Natural killer cell (primary cell): ENCODE measurements at places on chromosomes 12 and 14. TPM values are rescaled to one million over a fixed set of nuclear protein-coding genes. Genes with fewer than 3 reads are reported as not detected.

DNA sequence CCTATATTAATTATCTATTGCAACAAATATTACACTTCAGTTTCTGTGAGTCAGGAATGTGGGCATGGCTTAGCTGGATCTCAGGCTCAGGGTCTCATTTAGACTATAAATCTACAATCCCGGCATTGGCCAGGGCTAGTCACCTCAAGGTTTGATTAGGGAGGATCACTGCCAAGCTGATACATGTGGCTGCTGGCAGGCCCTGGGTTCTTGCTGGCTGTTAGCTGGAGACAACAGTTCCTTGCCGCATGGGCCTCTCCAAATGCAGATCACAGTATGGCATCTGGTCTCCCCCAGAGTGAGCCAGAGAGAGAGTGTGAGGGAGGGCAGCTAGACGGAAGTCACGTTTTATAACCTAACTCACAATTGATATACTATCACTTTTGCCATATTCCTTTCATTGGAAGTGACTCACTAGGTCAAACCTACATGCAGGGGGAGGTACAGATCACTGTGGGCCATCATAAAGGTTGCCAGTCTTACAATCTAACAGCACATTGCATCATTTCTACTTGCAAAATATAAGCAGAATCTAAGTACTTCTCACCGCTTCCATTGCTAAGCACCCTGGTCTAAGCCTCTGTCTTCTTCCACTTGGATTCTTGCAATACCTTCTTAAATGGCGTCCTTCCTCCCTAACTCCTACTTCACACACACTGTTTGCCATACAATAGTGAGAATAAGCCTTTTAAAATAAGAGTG lies 174.0 kb upstream of the ARHGAP5 start:
- DNase-seq: no peak

XRCC3 gene
- 11.6 TPM for total RNA-seq

PTPRB gene
- total RNA-seq: 2.3 TPM

- no peak for DNase-seq
These were observed 815 bp downstream of the DEGS2 start for GRCh38 chr14:100158566-100159093.

GRCh38 chr14:42004321-42004720 lies 397.6 kb downstream of the LRFN5 start:
- DNase-seq: no peak

- DNase-seq: no peak
These were observed 133.3 kb downstream of the DACT1 start for GRCh38 chr14:58771016-58771415.

GRCh38 chr14:80491131-80491530 lies 279.8 kb upstream of the DIO2 start:
- DNase-seq: peak; percentile 4

ZBTB42 gene
- total RNA-seq: 3.7 TPM

- DNase-seq: no peak
These were observed 15.0 kb upstream of the ARMH4 start for GRCh38 chr14:58167057-58167456.

- no peak for DNase-seq
These were observed 54.3 kb downstream of the SVOP start for GRCh38 chr12:108966378-108967151.

C1S gene
- 1.6 TPM for total RNA-seq

DNA sequence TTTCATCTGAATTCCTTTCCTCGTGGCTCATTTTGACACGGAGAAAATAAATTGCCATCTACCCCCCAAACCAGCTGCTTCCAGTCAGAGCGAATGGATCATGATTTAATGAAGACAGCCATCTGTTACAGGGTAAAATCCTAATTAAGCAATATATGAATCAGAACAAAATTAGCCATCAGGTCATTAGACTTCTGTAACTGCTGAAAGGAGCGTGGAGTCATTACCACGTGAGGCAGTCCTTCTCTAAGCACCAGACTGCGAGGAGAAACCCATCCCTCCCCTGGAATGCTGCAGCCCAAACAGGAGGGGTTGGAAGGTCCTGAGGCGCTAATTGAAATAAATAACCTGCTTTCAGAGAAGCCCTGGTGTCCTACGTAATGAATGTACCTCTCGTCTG lies 51.1 kb upstream of the TCL1A start:
- no peak for DNase-seq

DNA sequence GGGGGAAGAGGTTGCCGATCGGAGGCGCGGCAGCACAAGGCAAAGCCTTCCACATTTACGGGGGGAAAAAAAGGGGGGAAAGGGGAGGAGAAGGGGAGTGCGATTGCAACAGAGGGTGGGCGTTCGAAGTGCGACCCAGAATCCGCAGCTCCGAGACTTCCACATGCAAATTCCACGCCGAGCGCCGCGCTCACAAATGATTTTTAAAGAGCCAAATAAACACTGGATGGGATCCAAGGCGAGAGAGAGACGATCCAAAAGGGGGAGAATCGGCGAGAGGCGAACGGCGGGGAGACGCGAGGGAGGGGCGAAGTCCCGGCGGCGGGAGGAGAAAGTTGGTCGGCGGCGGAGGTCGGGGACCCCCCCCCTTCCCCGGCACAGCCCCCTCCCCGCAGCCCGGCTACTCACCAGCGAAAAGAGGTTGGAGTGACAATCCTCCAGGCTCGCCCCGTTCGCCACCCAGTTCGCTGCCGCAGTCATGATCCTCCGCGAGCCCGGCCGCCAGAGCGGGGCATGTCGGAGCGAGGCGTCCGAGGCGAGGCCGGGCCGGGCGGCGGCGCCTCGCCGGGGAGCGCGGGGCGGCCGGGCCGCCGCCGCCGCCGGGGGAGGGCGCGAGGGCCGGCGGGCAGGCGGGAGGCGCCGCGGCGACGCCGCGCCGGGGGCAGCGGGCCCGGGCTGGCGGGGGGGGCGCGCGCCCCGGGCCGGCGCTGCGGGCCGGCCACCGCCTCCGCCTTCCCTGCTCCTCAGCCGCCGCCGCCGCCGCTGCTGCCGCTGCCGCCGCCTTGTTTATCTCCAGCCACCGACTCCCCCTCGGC lies 634 bp downstream of the MED13L start:
- DNase-seq: peak; percentile 65

- no peak for DNase-seq
These were observed 78.3 kb upstream of the SLC16A7 start for GRCh38 chr12:59517522-59517921.

DNA sequence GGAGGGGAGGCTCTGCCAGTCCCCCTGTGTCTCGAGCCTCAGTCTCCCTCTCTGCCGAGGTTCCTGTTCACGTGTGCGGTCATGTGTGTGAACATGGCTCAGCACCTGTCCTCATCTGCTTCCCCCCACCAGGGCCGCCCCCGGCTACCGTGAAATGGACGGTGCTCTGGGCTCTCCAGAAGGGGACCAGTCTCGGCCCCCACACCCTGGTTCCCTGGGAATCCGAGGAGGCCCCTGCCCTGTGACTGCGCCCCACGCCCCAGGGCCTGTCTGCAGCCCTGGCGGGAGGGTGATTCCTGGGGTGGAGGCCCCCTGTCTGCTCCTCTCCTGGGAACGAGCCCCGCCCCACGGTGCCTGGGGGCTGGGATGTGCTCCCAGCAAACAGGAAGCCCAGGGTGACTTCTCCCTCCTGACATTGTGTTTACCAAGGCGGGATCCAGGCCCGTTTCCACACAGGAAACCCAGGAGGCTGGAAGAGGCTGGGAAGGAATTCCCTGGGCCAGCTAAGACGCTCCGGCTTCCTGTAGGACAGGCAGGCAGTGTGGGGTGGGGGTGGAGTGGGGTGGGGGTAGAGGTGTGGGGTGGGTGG lies 46.6 kb downstream of the KIF26A start:
- no peak for DNase-seq

SLC5A8 gene
- not detected for total RNA-seq

DNA sequence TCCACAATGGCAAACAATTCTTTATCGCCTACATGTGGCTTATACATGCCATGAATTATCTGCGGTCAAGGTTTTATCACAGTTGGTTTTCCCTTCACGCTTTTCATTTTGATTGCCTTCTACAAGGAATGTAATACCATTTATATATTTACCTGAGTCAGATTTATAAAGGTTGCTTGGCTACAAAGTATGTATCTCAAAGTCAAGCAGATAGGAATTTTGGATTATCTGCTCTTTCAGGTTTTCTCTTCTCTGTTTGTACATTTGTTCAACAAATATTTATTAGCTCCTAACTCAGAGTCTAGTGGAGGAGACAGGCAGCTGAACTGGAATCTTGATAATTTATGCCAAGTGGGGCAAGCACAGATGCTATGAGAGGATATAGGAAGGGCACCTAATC lies 28.5 kb upstream of the CISTR start:
- DNase-seq: no peak

GRCh38 chr12:76032043-76032981 lies 736 bp upstream of the PHLDA1 start:
- peak; percentile 66 for DNase-seq

GRCh38 chr14:23385642-23386265 lies 8.9 kb downstream of the CMTM5 start:
- DNase-seq: no peak

DNA sequence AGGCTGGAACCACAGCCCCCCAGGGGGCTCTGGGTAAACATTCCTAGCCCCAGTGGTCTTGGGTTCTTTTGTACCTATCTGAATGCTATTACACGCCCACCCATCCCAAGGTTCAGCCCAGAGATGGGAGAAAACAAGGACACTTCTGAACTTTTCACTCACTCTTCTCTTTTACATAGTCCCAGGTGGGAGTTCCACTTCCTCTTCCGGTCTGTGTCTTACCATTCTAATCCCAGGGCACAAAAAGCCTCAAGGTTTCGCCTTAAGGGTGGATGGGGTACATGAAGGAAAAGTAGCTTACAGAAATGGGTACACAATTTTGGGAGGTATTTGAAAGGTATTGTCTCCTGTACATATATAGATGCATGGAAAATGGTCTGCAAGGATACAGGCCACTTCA lies 79.0 kb downstream of the TMEM30B start:
- no peak for DNase-seq

- DNase-seq: no peak
These were observed 16.0 kb downstream of the C14orf132 start for GRCh38 chr14:96055065-96055752.

DNA sequence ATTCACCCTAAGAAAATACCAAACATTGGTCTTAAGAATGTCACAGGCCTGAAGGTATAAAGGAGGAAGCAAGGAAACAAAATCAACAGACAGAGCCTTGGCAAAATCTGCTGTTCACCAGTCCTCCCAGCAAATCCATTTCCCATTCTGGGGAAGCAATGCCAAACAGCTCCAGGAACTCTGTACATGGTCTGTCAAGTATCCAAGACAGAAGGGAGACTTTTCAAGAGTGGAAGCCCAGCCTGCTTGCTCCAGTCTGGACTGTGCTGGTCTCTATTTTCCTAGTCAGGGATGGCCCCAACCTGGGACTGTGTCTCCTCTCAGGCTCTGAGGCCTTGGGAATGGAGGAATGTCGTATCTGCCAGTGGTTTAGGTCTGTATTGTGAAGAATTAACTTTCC lies 251.5 kb downstream of the DAD1 start:
- DNase-seq: no peak

- DNase-seq: peak; percentile 58
These were observed 62.0 kb downstream of the NDUFA12 start for GRCh38 chr12:94941440-94941862.

GRCh38 chr14:33646692-33647260 lies 304.1 kb downstream of the EGLN3 start:
- DNase-seq: no peak

LHX5 gene
- not detected for total RNA-seq

- DNase-seq: peak; percentile 1
These were observed 378.7 kb downstream of the PRKD1 start for GRCh38 chr14:29548948-29549370.

DNA sequence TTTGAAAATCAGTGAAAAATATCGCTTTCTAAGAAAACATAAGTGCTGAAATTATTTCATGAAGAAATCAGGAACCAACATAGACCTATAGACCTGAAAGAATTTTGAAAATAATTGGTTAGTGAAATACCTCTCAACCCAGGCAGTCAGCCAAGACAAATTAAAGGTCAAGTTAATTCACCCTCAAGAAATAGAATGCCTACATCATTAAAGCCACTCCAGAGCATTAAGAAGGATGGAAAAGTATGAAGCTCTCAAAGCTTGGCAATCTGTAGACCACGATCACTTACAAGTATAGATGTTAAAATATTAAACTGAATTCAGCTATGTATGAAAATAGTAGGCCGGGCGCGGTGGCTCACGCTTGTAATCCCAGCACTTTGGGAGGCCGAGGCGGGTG lies 48.3 kb downstream of the SFSWAP start:
- DNase-seq: no peak

- no peak for DNase-seq
These were observed 39.0 kb downstream of the BAZ2A start for GRCh38 chr12:56591126-56591525.

DNA sequence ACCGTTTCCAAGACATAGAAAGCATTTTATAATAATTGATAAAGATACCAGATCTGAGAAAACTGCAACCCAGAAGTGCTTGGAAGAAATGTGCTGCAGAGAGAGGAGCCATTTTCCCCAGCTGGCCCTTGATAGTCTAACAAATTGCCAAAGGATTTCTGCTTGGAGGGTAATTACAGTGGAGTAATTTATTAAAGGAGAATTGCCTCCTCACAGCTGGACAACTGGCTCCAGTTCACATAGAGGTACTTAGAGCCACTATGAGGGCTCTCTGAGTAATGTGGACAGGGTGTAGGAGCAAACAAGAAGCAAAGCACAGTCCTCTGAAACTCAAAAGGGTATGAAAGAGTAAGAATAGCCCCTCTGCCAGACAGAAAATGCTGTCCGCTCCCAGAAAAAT lies 335.6 kb downstream of the SYT1 start:
- no peak for DNase-seq

GRCh38 chr12:46108721-46109120 lies 118.3 kb upstream of the SCAF11 start:
- no peak for DNase-seq

DNA sequence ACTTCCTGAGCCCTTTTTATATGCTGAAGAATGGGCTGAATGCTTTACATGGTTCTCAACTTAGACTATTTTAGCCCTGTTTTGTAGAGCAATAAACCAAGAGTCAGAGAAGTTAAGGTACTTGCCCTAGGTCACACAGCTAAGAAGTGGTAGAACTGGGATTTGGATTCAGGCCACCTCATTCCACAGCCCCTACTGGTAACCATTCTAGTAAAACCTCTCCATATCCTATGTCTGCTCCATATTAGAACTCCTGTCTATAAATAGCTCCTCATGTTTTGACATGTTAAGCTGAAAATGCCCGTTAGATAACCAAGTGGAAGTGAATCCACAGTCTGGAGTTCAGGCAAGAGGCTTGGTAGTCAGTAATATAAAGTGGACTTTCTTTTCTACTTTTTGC lies 111.6 kb downstream of the HECTD4 start:
- DNase-seq: no peak

DNA sequence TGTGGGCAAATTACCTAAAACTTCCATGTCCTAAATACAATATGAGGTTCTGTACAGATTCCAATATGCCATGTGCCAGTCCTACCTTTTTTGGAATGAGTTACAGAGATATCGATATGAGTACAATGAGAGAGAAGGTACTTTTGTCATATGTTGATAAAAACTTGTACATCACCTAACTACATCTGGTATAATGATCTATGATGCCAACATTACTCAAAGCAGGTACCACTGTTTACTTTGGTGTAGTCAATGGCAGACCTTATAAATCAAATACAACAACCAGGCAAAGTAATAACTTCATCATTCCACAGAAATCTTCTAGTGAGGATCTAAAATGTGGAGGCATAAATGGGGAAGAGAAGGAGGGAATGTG lies 12.7 kb downstream of the TEP1 start:
- no peak for DNase-seq

- no peak for DNase-seq
These were observed 298.2 kb downstream of the TMEM132D start for GRCh38 chr12:129605666-129606065.

GRCh38 chr14:50082784-50083466 lies 33.4 kb downstream of the VCPKMT start:
- DNase-seq: peak; percentile 70

GRCh38 chr12:109264095-109264942 lies 44.8 kb downstream of the FOXN4 start:
- no peak for DNase-seq
